ENCODE measurements at places on chromosomes 16 and 17.

GRCh38 chr16:69190598-69190997 lies 3.6 kb downstream of the SNTB2 start:
- no peak for DNase-seq

DNA sequence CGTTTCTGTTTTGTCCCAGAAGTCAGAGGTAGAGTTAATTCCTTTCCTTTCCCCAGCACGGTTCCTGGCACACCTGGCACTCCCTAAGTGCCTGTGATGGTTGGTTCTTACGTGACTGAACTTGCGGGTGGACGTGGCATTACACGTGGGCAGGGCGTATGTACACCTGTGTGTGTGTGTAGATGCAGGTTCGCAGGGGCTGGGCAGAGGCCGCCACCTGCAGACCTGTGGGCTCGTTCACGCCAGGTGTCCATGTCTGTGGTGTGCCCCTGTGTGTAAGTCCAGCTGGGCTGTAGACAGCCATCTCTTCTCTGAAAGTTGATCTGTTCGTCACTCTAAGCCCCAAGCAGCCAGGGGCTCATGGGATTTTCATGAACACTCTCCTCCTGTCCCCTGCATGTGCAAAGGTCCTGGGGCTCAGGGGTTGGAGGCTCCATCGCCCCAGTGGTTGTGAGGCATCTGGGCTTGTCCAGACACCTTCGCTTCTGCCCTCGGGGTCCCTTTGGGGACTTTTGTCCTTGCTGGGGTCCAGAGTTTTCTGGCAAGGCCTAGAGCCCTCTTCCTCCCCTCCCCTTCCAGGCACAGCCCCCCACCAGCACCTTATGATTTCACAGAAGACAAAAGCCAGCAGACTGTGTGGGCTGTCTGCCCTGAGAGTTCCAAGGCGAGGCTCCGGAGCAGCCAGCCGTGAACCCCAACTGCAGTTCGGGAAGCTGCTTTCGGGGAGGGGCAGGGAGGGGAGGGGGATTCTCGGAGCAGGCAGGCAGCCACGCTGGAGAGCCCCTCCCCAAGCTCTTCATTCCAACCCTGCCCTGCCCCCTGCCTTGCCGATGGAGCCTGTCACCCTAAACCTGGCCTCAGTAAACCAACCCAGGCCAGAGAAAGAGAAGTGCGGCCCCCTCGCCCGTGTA lies 5.4 kb upstream of the FSCN2 start:
- no peak for DNase-seq

GRCh38 chr17:43352579-43353331 lies 46.0 kb upstream of the ARL4D start:
- DNase-seq: no peak

- DNase-seq: peak; percentile 68
These were observed at the start of the genes ARSG and SLC16A6 for GRCh38 chr17:68290955-68291835. Gene ARSG, plus strand, starts transcription at chr17:68291495. Its CDS starts 15,999 bp downstream, at chr17:68307494. Gene SLC16A6, minus strand, starts transcription at chr17:68291127. Its CDS starts 12,807 bp downstream, at chr17:68278320.

GRCh38 chr16:17160285-17160853 lies 310.4 kb downstream of the XYLT1 start:
- no peak for DNase-seq

DNA sequence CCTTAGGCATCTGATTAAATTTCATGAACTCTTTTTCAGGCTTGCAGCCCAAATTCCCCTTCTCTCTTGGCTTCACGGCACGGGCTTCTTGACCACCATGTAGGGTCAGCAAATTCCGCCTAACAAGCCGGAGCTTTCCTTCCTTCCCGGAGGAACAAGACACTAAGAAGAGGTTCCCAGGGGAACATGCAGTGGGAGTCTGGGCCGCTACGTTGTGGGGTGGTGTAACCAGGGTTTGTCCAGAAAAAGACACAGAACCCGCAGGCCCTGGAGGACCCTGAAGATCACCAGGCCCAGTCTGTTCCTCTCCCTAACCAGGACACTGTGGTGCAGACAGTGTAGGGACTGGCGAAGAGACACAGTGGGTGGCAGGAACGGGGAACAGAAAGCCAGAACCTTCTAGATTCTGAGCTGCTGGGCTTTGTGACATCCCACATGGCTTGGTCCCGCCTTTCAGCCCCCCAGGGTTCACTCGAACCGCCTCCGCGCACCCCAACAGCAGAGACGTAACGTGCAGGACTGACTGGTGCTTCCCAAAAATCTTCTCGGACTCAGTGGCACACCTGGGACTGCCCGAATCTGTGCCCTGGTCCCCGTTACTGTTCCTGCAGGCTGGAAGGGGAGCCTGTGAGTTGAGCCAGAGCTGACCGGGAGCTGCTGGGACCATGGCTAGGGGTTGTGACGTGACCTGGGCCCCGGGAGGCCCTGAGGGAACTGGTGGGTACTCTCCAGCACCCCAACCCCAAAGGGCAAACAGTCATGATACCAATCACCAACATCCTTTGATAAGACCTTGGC lies 55.2 kb downstream of the TBC1D16 start:
- no peak for DNase-seq

DNA sequence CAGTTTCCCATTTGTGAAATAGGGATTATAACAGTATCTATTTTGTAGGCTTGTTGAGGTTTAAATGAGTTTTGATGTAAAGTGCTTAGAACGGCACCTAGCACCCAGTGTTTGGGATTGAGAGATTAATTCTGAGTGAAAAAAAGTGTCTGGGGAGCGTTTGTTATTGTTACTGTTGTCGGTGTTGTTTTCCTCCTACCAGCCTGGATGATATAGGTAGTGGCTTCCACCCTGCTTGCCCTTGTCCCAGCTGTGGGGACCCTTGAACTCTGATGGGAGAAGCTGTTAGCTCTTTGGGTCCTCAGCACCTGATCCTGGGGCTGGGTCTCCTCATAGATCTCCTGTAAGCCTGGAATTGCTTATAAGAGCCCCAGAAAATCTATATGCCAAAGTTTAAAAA lies 4.9 kb downstream of the FMNL1 start:
- DNase-seq: no peak

- DNase-seq: no peak
These were observed 65.7 kb downstream of the CENPV start for GRCh38 chr17:16287563-16288027.

DNA sequence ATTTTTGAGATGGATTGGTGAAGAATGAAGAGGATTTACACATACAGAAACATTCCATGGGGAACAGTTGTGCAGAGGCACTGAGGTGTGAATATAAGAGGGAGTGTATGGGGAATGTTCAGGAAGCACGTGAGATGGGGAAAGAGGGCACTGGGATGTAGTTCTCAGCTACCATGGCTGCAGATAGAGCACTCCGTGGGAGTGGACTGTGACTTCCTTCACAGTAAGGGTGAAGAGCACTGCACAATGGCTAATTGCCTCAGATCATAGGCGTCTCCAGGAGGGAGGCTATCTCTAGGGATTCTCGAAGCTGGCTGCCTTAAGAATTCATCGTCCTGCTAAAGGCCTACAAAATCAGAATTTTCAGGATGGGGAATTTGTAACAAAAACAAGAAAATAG lies 7.0 kb downstream of the YPEL2 start:
- DNase-seq: no peak

DNA sequence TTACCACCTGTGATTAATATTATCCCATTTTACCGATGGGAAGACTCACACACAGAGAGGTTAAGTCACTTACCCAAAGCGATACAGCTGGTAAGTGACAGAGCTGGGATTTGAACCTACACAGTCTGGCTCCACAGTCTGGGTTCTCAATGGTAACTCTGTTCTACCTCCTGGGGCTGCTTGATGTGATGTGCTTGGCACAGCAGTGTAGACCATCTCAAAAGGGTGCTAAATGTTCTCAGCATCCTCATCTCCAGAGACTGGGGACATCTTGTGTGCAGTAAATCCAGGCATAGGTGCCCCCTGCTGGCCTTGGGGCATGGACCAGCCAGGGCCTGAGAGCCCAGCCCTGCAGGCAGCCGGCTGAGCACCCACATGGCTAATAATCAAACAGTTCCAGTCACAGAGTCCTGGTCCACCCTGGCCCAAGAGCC lies 15.4 kb upstream of the KATNB1 start:
- no peak for DNase-seq

GRCh38 chr17:41710472-41711090 lies 1.6 kb upstream of the GAST start:
- no peak for DNase-seq

DNA sequence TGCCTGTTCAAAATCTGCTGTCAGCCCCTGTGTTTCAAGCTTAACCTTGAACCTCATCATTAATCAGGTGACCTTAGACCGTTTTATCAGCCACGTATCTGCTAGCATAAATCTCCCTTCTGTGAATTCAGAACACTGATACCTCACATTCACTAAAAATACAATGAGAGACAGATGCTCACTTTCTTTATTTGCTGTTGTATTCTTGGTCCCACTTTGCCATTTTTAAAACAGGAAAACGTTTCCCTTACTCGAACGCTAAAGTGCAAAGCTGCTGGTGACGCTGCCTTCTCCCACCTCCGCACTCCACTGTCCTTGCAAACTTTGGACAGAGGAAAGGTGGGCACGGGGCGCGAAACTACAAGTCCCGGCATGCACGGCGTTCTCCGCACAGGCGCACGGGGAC lies 220 bp upstream of the ARHGAP44 start:
- no peak for DNase-seq

DNA sequence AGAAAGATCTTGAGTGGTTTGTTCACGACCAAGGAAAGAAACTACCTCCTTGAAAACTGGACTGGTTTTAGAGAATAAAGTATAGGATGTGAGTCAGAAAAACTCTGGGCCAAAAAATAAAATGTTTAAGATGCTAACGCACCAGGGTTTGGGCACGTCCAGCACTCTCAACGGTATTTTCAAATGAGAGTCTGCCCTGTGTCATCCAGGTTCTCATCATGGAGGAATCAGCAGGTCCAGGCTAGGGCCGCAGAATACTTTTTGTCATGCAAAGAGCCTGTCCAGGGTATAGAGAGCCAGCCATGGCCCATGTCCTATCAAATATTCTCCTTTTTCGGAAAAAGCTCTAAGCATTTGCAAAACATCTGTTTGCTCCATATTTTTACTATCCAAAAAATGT lies 2.4 kb downstream of the NXN start:
- DNase-seq: no peak

DNA sequence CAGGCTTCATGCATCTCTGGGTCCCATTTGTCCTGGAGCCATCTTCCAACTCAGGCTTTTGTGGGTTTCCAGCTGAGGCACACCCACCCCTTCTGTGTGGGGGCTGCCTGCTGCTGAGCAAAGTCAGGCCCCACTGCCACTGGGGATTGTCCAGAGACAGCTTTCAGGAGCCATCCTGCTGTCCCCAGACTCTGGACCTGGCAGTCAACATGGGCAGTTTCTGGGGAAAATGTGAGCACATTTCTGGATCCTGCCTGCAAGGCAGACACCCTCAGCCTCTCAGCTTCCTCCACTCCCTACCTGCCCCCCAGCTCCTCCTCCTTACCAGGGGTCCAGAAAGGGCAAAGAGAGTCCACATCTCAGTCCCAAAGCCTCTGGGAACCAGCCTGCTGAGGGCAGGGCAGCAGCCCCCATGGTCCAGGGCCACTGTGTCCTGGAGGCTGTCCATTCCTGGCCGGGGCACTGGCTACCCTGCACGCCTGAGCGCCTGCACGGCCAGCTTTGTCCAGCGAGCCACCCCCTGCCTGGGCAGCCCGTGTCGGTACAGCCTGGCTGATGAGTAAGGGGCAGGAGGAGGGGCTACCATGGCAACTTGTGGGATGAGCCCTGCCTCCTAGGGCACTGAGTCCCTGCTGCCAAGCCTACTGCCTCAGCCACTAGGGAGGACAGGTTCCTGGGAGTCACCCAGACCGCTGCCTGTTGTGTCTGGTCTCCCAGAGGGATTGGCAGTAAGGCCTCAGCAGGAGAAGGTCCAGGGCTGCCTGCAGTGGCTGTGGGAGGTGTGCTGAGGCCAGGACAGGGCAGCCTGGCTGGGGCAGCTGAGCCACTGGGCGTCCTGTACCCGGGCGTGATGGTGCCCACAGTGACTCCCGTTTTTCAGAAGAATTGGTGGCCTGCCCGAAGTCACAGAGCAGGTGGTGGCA lies at the start of gene SLC47A2:
Gene SLC47A2 (minus strand): TSS at position 477 of the 923 bp plus-strand sequence. CDS start 29 bp downstream, at position 448.
- no peak for DNase-seq

DNA sequence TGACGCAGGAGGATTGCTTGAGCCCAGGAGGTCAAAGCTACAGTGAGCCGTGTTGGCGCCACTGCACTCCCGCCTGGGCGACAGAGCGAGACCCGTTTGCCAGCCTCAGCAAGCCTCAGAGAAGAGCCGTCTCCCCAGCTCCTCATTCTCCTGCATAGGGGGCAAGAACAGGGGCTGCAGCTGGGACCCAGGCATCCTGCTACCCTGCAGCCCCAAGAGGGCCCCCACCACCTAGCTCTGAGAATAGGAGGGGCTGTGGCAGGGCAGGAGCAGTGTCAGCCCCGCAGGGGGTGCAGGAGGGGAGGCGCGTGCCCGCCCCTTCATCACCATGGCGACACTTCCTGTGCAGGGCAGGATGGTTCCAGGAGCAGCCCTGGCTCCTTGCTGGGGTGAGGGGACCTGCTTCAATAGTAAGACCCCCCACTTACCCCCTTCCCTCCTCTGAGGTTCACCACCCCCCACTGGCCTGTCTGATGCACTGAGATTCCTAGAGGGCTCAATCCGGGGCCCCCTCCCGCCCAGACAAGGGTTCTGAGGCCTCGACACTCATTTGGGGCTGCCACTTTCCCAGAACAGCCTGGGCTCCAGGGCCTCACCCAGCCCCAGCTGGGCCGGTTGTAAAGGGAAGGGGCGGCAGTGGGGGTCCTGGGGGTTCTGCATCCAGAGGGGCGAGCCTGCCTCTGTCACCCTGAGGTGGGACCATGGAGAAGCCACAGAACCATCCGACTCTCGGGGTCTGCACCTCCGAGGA lies 20.2 kb downstream of the VASN start:
- DNase-seq: no peak

DNA sequence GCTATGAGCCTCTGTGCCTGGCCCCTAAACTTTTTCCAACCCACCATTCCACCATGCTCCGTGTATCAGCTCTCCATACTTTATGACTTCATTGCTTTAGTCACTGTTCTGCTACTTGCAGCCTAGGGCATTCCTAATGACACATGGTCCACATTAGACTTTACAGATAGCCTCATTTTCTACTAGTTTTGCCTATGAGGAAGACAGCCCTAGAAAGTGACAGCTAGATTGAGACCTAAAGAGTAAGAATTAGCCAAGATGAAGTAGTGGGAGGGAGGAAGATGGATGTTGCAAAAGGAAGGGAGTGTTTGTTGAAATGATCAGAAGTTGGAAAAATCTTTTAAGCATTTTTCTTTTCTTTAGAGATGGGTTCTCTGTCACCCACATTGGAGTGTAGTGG lies 11.0 kb downstream of the C16orf54 start:
- DNase-seq: no peak
